ACHN (cell line): ENCODE measurements at places on chromosomes 1 and 21.
A peak's percentile ranks its signal among the peaks of the same experiment; 100 is the strongest.

- no peak for DNase-seq
Measured at GRCh38 chr1:39522661-39523567, 31.5 kb downstream of the BMP8A start.

DNA sequence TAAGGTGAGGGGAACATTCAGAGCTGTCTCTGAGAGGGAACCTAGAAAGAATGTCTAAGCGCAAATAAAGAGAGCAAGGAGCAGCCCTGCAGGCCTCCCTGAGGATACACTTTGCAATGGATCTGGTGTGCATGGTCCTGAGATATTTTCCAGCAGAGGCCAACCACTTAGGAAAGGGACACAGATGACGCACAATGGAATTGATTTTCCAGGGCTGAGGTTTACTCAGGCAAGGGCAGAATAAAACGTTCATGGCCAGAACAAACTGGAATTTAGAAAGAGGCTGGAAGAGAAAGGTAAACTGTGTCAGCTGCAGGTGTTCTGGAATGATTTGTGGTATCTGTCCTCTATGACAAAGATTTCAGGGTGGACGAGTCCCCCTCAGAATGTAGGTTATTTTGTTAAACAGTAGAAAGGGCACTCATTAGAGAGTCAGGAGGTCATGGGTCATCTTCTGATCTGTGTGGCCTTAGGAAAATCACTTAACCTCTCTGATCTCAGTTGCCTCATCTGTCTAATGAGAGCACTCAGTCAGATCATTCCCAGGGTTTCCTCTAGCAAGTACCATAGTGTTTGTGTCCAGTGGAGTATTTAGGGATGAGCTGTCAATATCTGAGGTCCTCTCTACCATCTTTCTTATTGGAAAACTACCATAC is 61.8 kb upstream of the PGBD5 start:
- no peak for DNase-seq

- DNase-seq, result no peak
Measured at GRCh38 chr1:167248707-167249642, 28.3 kb downstream of the POU2F1 start.

GRCh38 chr1:205318231-205318991 is 3.1 kb downstream of the NUAK2 start:
- no peak for DNase-seq

- peak; percentile 18 for DNase-seq
Measured at GRCh38 chr1:190754666-190755065, 277.0 kb upstream of the BRINP3 start.

DNA sequence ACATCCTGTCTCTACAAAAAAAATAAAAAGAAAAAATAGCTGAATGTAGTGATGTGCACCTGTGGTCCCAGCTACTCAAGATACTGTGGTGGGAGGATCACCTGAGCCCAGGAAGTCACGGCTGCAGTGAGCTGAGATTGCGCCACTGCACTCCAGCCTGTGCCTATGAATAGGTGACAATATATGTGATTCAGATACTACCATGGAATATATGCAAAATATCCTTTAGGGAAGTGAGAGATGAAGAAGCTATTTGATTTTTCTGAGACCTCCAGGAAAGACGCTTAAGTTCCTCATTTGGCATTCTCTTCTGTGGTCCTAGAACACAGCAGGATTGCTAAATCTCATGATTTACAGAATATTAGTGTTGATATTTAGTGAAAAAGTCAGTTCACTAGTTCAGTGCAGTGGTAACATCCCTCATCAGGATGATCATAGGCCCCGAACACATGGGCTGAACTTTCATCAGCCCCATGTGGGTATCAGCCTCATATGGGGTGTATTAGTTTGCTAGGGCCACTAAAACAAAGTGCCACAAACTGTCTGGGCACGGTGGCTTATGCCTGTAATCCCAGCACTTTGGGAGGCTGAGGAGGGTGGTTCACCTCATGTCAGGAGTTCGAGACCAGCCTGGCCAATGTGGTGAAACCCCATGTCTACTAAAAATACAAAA is 6.0 kb upstream of the VASH2 start:
- no peak for DNase-seq

DNA sequence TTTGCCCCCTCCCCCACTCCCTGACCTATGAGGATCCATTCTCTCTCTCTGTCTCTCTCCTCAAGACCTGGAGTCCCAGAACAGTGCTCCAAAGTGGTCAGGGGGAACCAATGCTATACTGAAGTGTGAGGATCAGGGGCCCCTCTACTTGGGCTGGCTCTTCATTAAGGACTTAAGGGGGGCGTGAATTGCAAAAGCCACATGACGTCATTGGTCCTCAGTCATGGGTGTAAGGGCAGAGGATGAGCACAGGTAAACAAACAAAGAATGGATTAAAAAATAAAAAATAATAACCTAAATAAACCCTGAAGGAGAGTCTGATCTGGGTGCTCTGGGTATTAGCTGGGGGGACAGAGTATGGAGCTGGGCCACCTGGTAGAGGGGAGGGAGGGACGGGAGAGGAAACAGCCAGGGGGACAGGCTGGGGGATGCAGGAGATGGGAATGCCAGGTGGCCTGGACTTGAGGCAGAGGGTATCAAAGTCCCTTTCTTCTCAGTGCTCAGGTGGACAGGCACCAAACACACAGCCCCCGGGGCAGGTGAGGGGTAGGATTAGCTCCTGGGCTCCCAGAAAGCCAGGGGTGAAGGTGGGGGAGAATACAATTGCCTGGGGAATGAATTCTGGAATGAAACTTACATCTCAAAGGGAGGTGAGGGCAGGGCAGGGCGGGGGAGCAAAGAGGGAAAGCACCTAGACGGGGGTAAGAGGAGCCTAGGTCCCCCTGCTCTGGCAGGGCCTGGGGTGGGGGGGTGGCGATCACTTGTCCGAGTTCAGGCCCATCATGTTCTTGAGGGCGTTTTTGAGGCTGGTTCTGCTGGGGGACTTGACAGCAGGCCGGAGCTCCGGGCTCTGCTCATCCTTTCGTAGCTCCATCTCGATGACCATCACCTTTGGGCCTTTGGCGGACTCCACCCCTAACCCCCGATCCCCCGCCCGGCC is 4.6 kb downstream of the MPZ start:
- DNase-seq, result no peak
